Esophagus squamous epithelium (tissue), 5 donors: ENCODE measurements at places on chromosomes 5 and 9.

DNA sequence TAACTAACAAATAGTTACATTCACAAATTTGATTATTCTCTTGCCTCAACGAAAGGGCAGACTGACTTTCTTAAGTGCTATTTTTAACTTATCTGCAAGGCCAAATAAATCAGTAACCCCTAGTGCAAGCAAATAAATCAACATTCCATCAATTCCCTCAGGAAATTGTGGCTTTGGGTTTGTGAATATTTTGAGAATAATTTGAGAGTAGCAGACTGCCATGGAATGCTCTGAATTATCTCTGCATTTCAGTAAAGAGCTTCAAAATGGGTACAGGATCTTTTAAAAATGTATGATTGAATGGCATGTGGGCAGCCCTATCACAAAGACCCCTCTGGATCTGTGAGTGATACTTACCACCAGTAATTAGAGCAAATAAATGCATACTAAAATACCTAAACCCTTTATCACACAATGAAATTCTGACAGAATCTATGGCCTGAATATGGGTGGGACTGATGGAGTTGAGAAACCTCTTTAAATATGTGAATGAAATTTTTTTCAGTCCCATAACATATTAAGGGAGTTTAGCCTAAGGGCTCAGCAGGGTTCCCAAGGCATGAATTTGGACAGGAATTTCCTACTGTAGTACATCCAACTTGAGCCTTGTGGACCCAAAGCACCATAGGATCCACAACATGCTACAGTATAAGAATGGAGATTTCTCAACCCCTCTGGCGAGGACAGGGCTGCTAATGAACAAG is 92.5 kb upstream of the ITGA2 start:
- DNase-seq, result no peak
- no peak overlapping the region for H3K4me3 ChIP-seq
- peaks cover 9% of the 10 kb centered on the region for H3K36me3 ChIP-seq
- H3K27ac ChIP-seq, result no peak overlapping the region

DNA sequence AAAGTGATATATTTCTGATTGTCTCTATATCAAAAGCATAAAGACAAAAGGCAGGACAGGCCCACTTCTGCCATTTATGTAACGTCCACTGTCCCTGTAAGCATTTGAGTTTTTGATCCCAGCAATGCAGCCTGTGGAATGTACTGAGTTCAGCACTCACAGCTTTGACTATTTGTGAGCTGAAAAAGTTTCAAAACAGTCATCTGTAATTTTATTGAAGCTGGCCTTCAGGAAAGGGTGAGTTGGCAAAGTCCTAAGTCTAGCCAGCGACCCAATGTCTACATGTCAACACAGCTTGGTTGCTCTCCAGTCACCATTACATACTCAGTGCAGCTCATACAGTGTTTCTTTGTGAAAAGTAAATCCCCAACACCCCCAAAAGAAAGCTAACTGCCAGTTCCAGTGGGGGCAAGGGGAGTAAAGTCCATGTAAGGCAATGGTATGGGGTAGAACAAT is 9.7 kb downstream of the LIFR start:
- no peak for DNase-seq
- no peak overlapping the region for H3K27ac ChIP-seq
- H3K36me3 ChIP-seq, result no peaks in the 10 kb centered on the region
- H3K27me3 ChIP-seq, result no peaks in the 10 kb centered on the region

GRCh38 chr5:6321078-6321477 is 57.3 kb downstream of the MED10 start:
- no peak overlapping the region for H3K27ac ChIP-seq
- no peaks in the 10 kb centered on the region for H3K36me3 ChIP-seq
- H3K4me1 ChIP-seq, result no peaks in the 10 kb centered on the region
- no peak for DNase-seq
- no peak overlapping the region for H3K4me3 ChIP-seq

GRCh38 chr9:76893395-76893932 is 12.4 kb downstream of the PRUNE2 start:
- no peaks in the 10 kb centered on the region for H3K36me3 ChIP-seq
- DNase-seq, result no peak
- H3K27me3 ChIP-seq, result no peaks in the 10 kb centered on the region
- H3K4me1 ChIP-seq, result no peaks in the 10 kb centered on the region

DNA sequence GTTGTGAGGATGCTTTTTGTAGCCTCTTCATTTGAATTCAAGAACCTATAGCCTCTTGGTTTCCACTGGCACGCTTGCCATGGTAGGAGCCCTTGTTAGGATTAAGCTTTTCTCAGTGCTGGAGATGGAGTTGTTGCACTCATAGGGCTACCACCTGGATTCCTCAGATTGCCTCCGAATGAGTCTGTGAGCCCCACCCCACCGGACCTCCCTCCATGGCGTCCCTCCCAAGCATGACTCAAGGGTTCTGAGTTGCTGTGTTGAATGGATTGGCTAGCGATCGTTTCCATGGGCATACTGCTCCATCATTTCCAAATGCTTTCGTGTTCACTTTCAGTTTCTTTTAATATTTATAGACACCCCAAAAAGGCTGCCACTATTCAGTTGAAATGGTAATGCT is 69.9 kb downstream of the DAPK1 start:
- no peak overlapping the region for H3K27ac ChIP-seq
- peaks cover 9% of the 10 kb centered on the region for H3K4me1 ChIP-seq
- no peak for DNase-seq
- no peaks in the 10 kb centered on the region for H3K27me3 ChIP-seq
- H3K4me3 ChIP-seq, result no peak overlapping the region
- no peaks in the 10 kb centered on the region for H3K36me3 ChIP-seq

DNA sequence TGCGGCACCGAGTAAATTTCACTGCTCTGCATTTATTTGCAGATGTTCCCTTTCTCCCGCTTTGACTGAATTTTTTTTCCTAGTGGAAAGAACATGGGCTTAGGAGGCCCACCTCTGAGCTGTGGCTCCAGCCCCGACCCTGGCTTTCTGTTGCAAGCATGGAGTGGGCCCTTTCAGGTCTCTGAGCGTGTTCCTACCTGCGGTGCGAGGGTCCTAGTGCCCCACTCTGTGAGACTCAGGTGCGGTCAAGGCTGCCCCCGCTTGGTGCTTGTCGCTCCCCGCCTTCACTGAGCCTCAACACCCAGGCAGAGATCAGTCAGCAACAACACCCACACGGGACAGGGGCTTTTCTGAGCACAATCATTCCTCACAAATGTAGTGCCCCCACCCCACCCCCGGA is 32.0 kb downstream of the SLC6A3 start:
- H3K4me3 ChIP-seq, result no peak overlapping the region
- DNase-seq, result no peak
- no peaks in the 10 kb centered on the region for H3K4me1 ChIP-seq
- no peak overlapping the region for H3K27ac ChIP-seq

DNA sequence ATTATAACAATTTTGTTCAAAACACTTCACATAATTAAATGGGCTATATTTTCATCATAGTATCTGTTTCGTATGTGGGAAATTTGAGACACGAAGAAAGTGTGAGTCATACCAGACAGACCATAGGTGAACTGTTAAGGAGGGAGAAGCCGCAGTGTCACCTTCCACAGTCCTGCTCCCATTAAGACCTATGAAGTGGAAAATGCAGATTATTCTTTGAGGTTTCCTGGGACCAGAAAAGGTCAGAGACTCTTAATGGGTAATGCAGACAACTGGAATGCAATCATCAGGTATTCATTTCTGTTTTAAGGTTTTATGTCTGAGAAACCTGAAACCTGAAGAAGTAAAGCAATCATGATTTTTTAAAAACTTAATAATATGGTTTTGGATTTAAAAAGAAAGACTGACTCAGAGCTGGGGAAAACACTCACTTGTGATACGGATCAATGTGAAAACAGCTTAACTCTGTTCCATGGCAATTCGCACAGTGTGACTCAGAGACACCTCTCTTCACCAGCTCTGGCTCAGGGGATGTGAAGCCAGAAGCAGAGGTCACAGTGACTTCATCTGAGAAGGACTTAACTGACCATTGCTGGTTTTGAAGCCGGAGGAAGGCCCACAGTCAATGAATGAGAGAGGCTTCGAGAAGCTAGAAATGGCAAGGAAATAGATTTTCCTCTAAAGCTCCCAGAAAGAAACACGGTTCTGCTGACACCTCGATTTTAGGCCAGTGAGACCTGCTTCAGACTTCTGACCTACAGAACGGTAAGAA is 17.2 kb upstream of the GCNT1 start:
- no peaks in the 10 kb centered on the region for H3K36me3 ChIP-seq
- no peak overlapping the region for H3K27ac ChIP-seq
- no peaks in the 10 kb centered on the region for H3K27me3 ChIP-seq
- no peak overlapping the region for H3K4me3 ChIP-seq
- DNase-seq, result no peak

GRCh38 chr5:8683496-8683895 is 814.5 kb downstream of the MTRR start:
- no peaks in the 10 kb centered on the region for H3K27me3 ChIP-seq
- no peaks in the 10 kb centered on the region for H3K36me3 ChIP-seq
- H3K27ac ChIP-seq, result no peak overlapping the region
- no peak overlapping the region for H3K4me3 ChIP-seq
- H3K4me1 ChIP-seq, result no peaks in the 10 kb centered on the region

DNA sequence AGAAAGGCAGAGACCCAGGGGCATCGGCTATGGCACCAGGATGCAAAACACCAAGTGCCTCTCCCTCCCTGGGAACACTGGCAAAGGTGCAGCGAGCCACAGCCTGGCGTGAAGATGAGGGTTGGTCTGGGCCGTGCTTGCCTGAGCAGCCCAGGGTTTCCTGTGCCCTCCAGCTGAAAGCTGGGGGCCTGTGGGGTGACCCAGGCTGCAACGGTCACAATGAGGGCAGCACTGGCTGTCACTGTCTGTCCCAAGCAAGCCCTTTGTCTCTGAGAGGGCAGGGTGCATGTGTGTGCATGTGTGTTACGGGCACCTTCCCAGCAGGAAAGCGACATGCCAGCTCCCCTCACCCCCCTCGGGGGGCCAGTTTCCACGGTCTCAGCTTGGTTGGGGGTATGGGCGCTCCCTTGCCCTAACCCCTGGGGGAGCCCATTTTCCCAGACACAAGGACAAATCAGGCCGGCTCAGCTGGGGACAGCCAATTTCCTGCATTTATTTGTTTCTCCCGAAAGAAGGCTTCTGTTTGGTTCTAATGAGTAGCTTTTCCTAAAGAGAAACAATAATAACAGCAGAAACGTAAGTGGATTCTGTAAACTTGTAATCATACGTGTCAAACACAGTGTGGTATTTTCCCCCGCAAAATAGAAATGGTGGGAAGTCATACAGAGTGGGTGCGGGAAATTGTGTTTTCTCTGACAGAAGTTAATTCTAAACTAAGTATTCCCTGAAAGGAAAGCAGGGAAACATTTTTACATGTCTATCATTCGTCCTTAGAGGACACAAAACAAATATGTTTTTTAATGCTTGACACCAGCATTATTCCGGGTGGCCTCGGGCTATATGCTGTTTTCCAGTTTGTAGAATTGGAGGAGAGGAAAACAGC is 21.3 kb downstream of the MRPL36 start:
- H3K27me3 ChIP-seq, result no peaks in the 10 kb centered on the region
- no peaks in the 10 kb centered on the region for H3K36me3 ChIP-seq
- H3K27ac ChIP-seq, result no peak overlapping the region
- no peak for DNase-seq

- peak overlapping the region; percentile 51 for H3K27ac ChIP-seq
- H3K4me1 ChIP-seq, result peaks cover 35% of the 10 kb centered on the region
- no peak for DNase-seq
- no peaks in the 10 kb centered on the region for H3K27me3 ChIP-seq
- H3K4me3 ChIP-seq, result no peak overlapping the region
Measured at GRCh38 chr9:92151691-92152393, 36.6 kb upstream of the SPTLC1 start.

DNA sequence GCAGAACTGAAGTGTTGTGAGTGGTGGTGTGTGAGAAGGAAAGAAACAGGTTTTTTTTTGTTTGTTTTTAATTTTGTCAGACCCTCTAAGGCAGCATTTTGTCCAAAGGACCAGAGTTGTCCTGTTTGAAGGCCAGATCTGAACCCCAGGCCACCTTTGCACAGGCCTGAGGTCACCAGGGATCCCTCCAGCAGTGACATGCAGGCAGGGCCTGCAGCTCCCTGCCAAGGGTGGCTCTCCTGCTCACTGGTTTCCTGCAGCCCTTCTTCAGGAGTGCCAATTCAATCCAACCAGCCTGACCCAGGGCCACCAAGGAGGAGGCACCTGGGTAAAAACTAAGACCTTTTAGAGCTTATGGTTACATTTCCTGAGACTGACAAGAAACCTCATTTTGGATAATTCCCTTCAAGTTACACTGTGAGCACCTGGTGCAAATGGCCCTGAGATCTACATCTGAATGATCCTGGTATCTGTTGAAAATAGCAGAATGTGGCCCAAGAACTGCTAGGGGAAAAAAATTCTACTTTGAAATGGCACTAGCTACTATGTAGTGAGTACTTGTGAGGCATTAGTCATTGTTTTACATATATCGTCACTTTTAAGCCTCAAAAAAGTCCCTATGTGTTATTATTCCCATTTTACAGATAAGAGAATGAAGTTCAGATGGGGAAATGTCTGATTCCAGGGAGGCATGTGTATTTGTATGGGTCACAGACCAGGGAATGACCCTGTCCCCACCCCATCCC is 33.5 kb upstream of the SMU1 start:
- DNase-seq, result no peak
- H3K27me3 ChIP-seq, result no peaks in the 10 kb centered on the region
- H3K27ac ChIP-seq, result no peak overlapping the region
- H3K36me3 ChIP-seq, result peaks cover 56% of the 10 kb centered on the region

- DNase-seq, result no peak
- H3K27ac ChIP-seq, result no peak overlapping the region
- H3K36me3 ChIP-seq, result no peaks in the 10 kb centered on the region
- H3K4me3 ChIP-seq, result no peak overlapping the region
- H3K4me1 ChIP-seq, result peaks cover 28% of the 10 kb centered on the region
- no peaks in the 10 kb centered on the region for H3K27me3 ChIP-seq
Measured at GRCh38 chr5:138955013-138955660, 80.0 kb upstream of the LRRTM2 start.

GRCh38 chr5:126869005-126869451 is 92.1 kb downstream of the LMNB1 start:
- no peaks in the 10 kb centered on the region for H3K36me3 ChIP-seq
- H3K27ac ChIP-seq, result no peak overlapping the region
- no peaks in the 10 kb centered on the region for H3K27me3 ChIP-seq
- no peak for DNase-seq
- peaks cover 4% of the 10 kb centered on the region for H3K4me1 ChIP-seq

DNA sequence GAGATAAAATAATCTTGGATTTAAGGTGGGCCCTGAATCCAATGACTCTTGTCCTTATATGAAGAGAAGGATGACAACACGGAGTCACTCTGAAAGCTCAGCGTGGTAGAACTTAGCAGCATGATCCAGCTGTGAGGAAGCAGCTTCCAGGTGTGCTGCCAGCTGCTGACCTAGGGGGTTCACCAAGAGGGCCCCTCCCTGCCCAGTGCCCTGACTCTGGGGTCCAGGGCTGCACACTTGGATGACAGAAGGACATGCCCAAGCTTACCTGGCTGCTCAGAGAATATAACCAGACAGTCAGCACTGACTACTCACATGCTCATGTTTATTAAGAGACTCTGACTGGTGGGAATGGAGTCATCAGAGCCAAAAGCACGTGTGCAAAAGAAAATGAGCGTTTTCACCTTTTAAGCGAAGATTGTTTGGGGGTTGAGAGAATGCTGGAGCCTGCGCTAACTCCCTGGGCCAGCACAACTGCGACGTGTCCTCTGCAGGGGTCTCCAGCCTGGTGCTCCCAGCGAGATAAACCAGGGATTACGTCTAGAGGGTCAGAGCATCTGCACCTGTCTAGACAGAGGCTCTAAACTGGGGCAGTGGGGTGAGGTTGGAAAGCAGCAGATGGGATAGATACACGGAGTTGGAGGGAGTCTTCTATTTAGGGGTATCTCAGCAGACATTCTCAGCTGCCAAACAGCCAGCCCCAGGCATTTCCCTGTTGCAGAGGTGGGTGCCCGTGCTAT is 41.3 kb downstream of the ROPN1L start:
- H3K27me3 ChIP-seq, result no peaks in the 10 kb centered on the region
- H3K4me1 ChIP-seq, result peaks cover 14% of the 10 kb centered on the region
- no peak overlapping the region for H3K27ac ChIP-seq
- H3K4me3 ChIP-seq, result no peak overlapping the region
- DNase-seq, result no peak
- no peaks in the 10 kb centered on the region for H3K36me3 ChIP-seq
